Activated CD8-positive, alpha-beta T cell treated with anti-CD3 and anti-CD28 coated beads for 36 hours (primary cell): ENCODE measurements at places on chromosomes 5 and 9. TPM values are rescaled to one million over a fixed set of nuclear protein-coding genes. Genes with fewer than 3 reads are reported as not detected.

DNA sequence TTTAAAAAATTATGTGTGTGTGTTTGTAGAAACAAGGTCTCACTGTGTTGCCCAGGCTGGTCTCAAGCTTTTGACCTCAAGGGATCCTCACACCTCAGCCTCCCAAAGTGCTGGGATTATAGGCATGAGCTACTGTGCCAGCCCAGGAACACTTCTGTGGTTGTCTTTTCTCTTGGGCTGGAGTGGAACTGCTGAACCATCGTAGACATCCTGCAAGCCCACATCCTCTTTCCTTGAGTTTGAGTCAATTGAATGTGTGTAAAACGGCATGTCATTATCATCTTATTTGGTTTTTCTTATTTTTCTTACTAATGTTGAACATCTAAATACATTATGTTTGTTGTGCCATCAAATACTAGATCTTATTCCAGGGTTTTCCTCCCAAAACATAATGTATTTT, 40.0 kb downstream of the EHMT1 start:
- no peak for DNase-seq

- no peak for DNase-seq
Observed at GRCh38 chr9:92315456-92315855, 9.7 kb downstream of the NOL8 start.

- DNase-seq = peak; percentile 24
Observed at GRCh38 chr5:102767862-102768261, 12.8 kb downstream of the PAM start.

DNA sequence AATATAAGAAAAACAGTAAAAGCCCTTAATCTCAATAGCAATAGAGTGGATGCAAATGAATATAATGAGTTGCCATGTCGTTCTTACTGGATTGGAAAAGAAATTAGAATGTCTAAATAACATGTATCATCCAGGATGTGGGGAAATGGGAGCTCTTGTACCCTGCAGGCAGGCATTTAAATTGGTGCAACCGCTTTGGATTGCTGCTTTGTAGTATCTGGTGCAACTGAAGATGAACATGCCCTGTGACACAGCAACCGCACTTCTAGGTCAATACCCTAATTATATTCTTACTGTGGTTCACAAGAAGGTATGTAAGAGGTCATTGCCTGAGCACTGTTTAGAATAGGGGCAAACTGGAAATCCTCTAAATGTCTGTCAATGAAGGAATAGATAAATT, 18.9 kb downstream of the MRPS30 start:
- no peak for DNase-seq

- no peak for DNase-seq
Observed at GRCh38 chr5:104267320-104268015, 704.9 kb upstream of the NUDT12 start.

GRCh38 chr5:1594357-1595106, 70.8 kb upstream of the LPCAT1 start:
- DNase-seq = peak; percentile 90

GRCh38 chr5:170860818-170861666, 776 bp upstream of the RANBP17 start:
- no peak for DNase-seq

C1QTNF2 gene
- total RNA-seq = not detected

TMEM252 gene
- total RNA-seq = not detected

PTPRD gene
- total RNA-seq = not detected
